ENCODE measurements at places on chromosomes 11 and 22.

DNA sequence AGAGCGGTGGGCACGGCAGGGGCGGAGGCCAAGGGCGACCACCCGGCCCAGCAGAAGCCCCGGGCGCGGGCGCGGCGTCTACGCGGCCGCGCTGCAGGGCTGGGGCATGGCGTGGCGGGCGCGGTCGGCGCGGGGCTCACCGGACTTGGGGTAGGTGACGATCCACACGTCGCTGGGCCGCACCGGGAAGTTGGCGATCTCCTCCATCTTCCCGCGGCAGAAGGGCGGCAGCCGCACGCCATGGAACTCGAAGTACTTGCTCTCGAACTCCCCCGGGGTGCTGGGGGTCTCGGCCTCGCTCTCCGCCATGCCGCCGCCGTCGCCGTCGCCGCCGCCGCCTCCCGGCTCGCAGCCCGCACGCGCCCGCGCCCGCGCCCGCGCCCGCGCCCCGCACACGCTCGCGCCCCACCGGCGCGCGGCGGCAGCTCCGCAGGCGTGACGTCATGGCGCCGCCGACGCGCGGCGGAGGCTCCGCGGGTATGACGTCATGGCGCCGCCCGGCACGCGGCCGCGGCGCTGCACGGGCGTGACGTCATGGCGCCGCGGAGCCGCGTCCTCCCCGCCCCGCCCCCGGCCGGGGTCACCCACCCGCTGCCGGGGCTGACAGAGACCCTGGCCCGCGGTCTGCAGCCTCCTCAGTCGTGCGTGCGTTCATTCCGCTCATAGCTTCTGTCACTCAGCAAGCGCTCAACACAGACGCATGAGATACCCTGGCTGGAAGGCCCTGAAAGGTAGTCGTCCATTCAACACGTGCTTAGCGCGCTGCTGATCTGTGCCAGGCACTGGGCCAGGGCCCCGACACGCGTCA lies at the start of gene SULT4A1:
TSS of gene SULT4A1 (minus strand) at position 440 of the 808 bp plus-strand sequence. CDS start at position 309, 131 bp downstream.
- peak; percentile 44 for DNase-seq

GRCh38 chr11:47216121-47216798 lies 1.5 kb downstream of the DDB2 start:
- DNase-seq: peak; percentile 86

- no peak for DNase-seq
These were observed 14.6 kb upstream of the IGLL5 start for GRCh38 chr22:22872722-22873708.

DNA sequence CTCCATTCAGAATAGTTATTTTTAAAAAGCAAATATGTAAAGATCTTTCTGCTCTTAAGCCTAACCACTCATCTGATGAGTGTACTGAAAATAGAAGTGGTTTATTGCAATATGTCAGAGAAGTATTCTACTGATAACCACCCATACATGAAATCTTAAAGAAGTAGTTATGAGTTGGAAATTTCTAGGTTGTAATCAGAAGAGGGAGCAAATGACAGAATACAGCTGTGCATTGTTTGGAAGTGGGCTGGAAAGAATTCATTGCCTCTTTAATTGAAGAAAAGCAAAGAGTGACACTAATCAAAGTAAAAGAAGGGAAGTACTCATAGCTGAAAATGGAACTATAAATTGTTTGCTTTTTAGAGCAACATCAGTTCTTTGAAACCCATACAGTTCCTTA lies 39.4 kb downstream of the FDX1 start:
- no peak for DNase-seq

- DNase-seq: no peak
These were observed 110.6 kb downstream of the MSANTD4 start for GRCh38 chr11:105911454-105911853.

- DNase-seq: no peak
These were observed 92.6 kb downstream of the SWAP70 start for GRCh38 chr11:9756461-9756860.

DNA sequence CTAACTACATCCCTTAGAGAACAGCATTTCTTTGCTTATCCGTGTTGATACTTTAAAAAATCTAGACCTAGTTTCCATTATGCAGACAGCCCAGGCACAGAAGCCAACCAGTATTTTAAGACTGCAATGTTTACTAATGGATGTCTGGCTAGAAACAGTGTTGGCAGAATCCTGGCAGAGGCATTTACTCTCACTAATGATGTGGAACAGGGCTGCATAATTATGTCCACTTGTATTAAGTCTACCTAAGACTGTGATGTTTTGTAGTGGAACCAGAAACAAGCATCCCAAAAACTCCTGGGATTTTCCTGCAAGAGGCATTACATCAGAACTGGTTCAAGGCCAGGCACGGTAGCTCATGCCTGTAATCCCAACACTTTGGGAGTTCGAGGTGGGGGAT lies 50.2 kb upstream of the PICALM start:
- DNase-seq: no peak

DNA sequence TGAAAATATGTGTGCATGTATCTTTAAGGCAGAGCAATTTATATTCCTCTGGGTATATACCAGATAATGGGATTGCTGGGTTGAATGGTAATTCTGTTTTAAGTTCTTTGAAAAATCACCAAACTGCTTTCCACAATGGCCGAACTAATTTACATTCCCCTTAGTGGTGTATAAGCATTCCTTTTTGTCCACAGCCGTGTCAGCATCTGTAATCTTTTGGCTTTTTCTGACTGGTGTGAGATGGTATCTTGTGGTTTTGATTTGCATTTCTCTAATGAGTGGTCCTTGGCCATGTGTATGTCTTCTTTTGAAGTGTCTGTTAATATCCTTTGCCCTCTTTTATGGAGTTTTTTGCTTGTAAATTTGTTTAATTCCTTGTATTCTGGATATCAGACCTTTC lies 24.3 kb downstream of the CCDC15 start:
- no peak for DNase-seq

DNA sequence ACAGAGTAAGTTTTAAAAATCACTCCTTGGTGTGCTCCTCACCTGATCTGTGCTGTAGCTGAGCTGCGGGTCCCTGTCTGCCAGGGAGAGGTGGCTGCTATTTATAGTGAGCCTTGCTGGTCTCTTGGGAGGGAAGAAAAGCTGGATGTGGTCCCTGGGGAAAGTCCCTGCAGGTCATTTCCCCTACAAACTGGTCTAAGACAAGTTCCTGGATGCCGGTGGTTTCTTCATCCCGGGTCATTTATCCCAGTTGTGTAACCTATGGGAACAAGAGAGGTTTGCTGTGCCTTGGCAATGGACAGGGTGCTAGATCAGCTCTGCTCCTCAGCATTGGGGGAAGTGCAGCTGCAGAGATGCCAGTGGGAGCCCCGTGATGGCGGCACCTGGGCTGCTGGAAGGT lies at the start of gene SAA2:
TSS of gene SAA2 (minus strand) at position 108 of the 400 bp plus-strand sequence. CDS start 657 bp downstream, outside the sequence.
- no peak for DNase-seq

- no peak for DNase-seq
These were observed 258.5 kb downstream of the LUZP2 start for GRCh38 chr11:24755260-24755839.

- no peak for DNase-seq
These were observed 93.2 kb downstream of the GGTLC2 start for GRCh38 chr22:22737590-22737989.

DNA sequence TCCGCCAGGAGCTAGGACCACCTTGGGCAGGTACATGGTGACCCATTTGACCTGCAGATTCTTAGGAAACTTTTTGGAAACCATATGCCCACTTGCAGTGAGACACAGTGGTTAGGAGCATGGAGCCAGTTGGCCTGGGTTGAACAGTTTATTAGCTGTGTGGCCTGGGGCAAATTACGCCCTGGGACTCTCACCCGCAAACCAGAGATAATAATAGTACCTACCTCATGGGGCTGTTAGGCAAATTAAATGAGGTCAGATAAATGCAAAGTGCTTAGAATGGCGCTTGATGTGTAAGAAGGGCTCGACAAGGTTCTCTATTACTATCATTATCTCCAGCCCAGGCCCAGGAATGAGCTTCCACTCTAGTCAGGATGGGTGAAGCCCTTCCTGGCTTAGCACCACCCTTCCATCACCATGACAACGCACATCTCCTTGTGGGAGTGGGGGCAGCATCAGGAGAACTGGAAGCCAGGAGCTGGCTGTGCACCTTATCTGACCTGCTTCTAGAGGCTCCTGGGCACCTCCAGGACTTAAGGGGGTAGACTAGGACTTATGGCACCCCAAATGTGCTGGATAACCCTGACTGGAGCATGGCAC lies 5.1 kb downstream of the SYT12 start:
- no peak for DNase-seq

GRCh38 chr11:111520560-111520959 lies 6.0 kb downstream of the HOATZ start:
- DNase-seq: no peak

DNA sequence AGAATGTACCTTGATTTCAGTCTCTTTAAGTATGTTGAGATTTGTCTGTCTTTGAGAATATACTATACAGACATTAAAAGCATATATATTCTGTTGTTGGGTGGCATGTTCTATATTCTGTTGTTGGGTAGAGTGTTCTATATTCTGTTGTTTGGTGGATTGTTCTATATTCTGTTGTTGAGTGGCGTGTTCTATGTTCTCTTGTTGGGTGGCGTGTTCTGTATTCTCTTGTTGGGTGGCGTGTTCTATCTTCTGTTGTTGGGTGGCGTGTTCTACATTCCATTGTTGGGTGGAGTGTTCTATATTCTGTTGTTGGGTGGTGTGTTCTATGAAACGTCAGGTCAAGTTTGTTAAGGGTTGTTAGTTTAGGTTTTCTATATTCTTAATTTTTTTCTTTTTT lies 27.1 kb upstream of the CTTN start:
- DNase-seq: peak; percentile 26

DNA sequence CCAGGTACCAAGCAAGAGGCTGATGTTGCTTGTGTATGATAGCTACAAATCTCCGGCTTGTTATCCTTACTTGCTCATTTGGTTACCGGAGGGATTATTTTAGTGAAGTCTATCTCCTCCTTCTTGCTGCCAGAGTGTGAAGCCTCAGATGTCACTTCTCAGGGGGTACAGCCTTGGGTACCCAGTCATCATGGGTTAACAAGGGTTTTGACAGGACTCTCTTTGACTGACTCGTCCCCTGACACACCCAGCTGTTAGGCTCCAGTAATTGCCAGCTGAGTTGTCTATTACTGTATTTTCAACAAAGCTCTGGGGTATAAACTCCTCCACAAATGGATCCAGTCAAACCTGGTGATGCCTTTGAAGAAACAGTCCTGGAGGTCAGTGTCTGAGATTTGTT lies 11.9 kb upstream of the PELI3 start:
- no peak for DNase-seq

GRCh38 chr22:35554297-35554845 lies 13.7 kb downstream of the RASD2 start:
- no peak for DNase-seq

- peak; percentile 6 for DNase-seq
These were observed 404.4 kb downstream of the KCNA4 start for GRCh38 chr11:29612423-29612822.

GRCh38 chr11:85922367-85922766 lies 67.2 kb downstream of the CCDC83 start:
- no peak for DNase-seq

DNA sequence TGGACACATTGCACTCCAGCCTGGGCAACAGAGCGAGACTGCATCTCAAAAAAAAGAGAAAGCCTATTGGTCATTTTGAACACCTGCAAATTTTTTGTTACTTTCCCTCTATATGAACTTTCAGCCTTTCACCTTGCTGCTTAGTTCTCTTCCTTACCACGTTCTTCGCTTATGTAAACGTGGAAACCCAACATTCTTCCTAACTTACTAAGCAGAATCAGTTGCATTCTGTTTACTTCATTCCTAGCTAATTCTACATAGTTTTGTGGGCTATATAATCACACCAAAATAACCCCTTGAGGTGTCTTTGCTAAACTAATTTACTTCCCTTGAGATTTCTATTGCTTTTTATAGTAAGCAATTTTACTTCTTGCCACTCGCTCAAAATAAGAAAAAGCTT lies 23.2 kb downstream of the MS4A4A start:
- DNase-seq: no peak

- no peak for DNase-seq
These were observed 54.2 kb upstream of the CYP2D6 start for GRCh38 chr22:42184852-42185251.

- no peak for DNase-seq
These were observed 7.2 kb downstream of the PTDSS2 start for GRCh38 chr11:457111-457760.

GRCh38 chr22:41846268-41846987 lies 13.5 kb downstream of the SREBF2 start:
- no peak for DNase-seq

DNA sequence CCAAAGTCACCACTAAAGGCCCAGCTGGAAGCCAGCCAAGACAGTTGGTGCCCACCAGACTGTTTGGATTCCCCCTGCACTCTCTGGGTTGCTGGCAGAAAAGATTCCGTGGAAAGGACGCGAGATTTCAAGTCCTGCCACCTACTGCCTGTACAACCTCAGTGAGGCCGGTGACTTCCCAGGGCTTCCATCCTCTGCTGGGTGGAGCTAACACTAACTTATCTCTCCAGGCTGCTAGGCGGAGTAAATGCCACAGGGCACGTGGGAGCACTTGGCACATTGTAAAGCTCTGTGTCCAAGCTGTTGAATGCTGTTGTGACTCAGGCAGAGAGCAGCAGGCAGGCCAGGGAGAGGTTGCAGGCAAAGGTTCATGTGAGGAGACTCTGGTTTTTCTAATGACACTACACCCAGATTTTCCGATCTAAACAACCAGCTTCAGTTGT lies 50.9 kb upstream of the CDON start:
- DNase-seq: peak; percentile 92

DNA sequence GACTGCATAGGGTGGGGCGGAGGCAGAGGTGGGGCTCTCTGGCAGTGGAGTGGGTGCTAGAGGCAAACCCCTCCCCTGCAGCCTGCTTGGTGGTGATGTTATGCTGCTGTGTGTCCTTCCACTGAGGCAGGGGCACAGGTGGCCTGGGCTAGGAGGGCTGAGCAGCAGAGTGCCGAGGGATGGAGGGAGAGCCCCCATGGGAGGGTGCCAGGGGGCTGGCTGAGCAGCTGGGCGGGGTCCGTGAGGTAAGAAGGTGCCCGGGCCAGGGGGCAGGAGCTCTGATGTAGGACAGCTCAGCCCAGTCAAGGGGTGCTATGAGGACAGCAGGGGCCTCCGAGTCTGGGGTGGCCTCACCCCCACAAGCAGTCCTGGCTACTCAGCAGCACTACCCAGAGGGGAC lies 4.2 kb downstream of the CLDN5 start:
- no peak for DNase-seq

GRCh38 chr11:63666874-63667273 lies 4.3 kb downstream of the ATL3 start:
- no peak for DNase-seq

- DNase-seq: peak; percentile 88
These were observed 40.0 kb upstream of the CREB3L1 start for GRCh38 chr11:46237248-46238077.

- peak; percentile 71 for DNase-seq
These were observed 607 bp upstream of the ROBO4 start for GRCh38 chr11:124898263-124898680.

GRCh38 chr11:31824879-31825837 lies 14.0 kb upstream of the PAX6 start:
- DNase-seq: no peak

GRCh38 chr11:102921587-102922220 lies 33.8 kb downstream of the MMP13 start:
- no peak for DNase-seq

DNA sequence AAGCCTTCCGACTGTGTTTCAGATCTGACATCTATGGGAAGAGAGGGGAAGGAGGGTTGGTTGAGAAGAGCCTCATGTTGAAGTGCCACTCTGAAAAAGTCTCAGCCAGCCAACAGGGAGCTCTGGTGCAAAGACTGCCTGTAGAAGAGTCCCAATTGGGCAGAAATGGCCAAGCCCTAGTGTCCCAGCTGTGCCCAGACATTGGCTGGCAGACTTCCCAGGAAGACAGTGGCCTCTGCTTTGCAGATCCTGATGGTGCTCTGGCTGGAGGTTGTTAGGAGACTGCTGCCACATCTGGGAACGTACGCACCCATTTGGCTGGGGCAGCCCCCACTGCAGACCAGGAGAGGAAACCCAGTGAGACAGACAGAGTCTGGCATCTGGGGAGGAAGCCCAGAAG lies 3.2 kb upstream of the PLA2G3 start:
- DNase-seq: no peak
